ENCODE measurements at places on chromosomes 7 and 10.

DNA sequence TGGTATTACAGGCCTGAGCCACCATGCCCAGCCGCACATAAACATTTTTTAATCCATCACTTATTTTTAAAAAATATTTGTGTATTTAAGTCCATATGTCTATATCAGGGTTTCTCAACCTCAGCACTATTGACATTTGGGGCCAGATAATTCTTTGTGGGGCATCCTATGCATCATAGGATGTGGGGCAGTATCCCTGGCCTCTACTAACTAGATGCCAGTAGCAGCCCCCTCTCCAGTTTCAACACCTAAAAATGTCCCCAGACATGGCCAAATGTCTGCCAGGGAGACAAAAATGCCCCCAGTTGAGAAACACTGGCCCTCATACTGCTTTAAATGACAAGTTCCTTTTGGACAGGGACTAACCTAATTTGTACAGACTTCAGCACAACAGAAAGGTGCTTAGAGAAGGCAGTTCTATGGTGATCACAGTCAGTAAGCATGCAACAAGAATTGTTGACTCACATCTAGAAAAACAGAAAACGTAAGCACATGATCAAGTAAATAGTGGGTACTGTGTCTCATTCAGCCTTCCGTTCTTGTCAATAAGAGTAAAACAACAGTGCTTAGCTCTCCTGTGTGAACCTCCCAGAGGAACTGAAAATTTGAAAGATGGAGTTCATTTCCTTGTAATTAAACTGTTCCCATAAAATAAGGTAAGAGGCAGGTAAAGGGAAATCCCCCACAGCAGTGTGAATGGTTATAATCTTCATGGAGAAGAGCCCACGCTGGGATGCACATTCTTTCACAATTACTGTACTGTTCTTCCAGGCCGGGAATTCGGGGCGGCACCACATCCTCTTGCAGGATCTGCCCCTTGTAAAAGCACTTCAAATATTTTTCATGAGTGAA lies 17.3 kb upstream of the ADRB1 start:
- DNase-seq = no peak
- H3K27me3 ChIP-seq = peaks cover 19% of the 10 kb centered on the region
- H3K36me3 ChIP-seq = no peaks in the 10 kb centered on the region
- H3K27ac ChIP-seq = peak overlapping the region; percentile 42
- peak overlapping the region; percentile 58 for H3K4me3 ChIP-seq

DNA sequence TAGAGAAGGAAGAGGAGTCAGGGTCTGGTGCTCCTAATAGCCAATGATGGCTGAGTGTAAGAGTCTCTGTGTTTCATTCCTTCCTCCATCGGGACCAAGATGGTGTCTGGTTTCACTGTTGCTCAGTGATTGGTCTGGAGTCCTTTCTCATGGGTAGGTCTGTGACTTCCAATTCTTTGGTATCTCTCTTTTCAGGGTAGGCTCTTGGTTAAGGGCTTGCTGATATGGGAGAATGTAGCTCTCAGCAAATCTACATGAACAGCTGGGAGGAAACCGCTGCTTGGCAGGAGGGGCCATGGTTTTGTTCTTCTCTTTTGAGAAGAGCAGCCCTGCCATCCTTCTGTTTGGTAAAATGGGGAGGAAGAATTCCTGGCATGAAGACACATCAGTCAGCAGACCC lies 209.1 kb upstream of the PODXL start:
- H3K36me3 ChIP-seq = no peaks in the 10 kb centered on the region
- H3K4me1 ChIP-seq = no peaks in the 10 kb centered on the region
- H3K4me3 ChIP-seq = no peak overlapping the region
- no peak overlapping the region for H3K27ac ChIP-seq
- peaks cover 30% of the 10 kb centered on the region for H3K27me3 ChIP-seq
- no peak for DNase-seq

DNA sequence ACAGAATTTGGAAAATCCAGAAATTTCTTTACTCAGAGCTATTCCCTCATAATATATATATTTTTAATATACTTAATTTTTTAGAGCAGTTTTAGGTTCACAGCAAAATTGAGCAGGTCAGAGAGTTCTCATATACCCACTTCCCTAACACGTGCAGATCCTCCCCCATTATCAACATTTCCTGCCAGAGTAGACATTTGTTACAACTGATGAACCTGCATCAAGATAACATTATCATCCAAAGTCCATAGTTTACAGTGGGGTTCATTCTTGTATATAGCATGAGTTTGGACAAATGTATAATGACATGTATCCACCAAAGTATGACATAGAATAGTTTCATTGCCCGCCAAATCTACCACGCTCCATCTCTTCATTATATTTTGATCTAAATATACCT lies 170.0 kb downstream of the PTEN start:
- no peaks in the 10 kb centered on the region for H3K36me3 ChIP-seq
- no peak overlapping the region for H3K27ac ChIP-seq

DNA sequence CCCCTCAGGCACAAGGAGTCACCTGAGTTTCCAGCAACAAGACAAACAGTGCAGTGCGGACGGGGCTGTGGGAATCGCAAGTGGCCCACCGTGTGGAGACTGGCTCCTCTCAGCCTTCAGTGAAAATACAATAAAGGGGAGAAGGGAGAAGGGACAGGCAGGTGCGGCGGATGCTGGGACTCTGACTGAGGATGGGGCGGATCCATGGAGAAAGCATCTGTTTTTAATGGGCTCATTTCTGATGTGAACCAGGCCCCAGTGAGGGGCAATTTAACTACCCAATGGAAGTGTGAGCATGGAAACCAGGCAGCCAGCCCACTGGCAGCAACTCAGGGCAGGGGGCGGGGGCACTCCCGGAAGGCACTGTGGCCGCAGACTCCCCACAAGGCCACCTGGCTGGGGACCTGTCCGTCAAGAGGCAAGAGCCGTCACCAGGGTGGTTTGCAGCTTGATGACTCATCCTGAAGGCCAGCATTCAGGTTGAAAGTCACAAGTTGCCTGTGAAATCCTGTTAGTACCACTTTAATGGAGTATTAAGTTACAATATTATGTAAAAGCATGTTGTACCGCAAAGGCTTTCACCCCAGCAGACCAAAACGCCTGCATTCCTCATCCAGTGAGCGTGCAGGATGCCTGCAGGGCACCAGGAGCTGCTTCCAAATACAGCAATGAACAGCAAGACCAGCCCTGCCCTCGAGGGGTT lies 476.4 kb downstream of the PTPRN2 start:
- no peak for DNase-seq
- H3K4me3 ChIP-seq = no peak overlapping the region
- peaks cover 15% of the 10 kb centered on the region for H3K27me3 ChIP-seq
- no peak overlapping the region for H3K27ac ChIP-seq
- no peaks in the 10 kb centered on the region for H3K36me3 ChIP-seq

DNA sequence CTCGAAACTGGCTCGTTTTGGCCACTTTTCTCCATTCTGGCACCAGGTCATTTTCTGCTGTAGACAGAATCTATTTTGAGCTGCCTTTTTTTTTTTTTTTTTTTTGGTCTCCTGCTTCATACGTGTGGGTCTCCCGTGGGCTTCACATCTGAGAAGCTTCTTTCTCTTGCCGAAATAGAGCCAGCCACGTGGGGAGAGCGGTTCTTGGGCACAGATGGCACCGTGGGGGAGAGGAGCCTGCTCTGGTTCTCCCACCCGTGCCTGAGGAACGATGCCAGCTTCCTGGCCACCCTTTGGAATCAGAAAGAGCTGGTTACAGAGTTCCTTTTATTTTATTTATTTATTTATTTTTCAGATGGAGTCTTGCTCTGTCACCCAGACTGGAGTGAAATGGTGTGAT lies 48.7 kb upstream of the OCM2 start:
- H3K4me3 ChIP-seq = no peak overlapping the region
- no peaks in the 10 kb centered on the region for H3K4me1 ChIP-seq
- no peak for DNase-seq

- no peak overlapping the region for H3K4me3 ChIP-seq
- peaks cover 15% of the 10 kb centered on the region for H3K4me1 ChIP-seq
- no peaks in the 10 kb centered on the region for H3K27me3 ChIP-seq
- peak overlapping the region; percentile 14 for H3K27ac ChIP-seq
- DNase-seq = no peak
- H3K36me3 ChIP-seq = no peaks in the 10 kb centered on the region
Measured at GRCh38 chr7:28055161-28055544, 125.4 kb downstream of the JAZF1 start.

GRCh38 chr7:37391791-37392672 lies 56.6 kb downstream of the ELMO1 start:
- H3K36me3 ChIP-seq = no peaks in the 10 kb centered on the region
- H3K4me3 ChIP-seq = no peak overlapping the region
- peaks cover 61% of the 10 kb centered on the region for H3K4me1 ChIP-seq
- no peak for DNase-seq

DNA sequence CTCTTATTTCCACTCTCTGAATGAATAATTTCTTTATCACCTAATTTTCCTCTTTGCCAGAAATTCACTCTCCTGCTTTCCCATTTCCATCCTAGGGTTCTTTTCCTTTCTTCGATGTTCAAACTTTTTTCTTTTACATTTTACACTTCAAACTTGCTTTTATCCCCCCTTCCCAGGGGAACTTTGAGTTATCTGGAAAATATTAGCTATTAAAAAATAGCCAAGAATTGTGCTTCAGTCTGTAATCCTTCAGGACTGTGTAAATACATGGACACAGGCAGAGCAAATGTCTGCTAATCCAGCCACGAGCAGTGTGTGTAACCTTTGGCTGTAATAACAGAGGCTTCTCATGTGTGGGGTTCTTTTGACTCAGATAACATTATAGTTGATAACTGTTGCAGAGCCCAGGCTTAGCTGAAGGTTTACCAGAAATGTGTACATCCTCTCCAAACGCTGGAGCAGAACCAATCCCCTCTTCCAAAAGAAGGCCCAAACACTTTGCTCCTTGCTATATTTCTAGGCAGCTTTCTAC lies 4.6 kb downstream of the ASB4 start:
- DNase-seq = no peak
- H3K27me3 ChIP-seq = no peaks in the 10 kb centered on the region
- no peaks in the 10 kb centered on the region for H3K36me3 ChIP-seq
- H3K27ac ChIP-seq = no peak overlapping the region
- no peak overlapping the region for H3K4me3 ChIP-seq

GRCh38 chr7:149289262-149289661 lies 27.3 kb downstream of the ZNF783 start:
- H3K27ac ChIP-seq = no peak overlapping the region
- H3K4me1 ChIP-seq = peaks cover 38% of the 10 kb centered on the region
- H3K27me3 ChIP-seq = no peaks in the 10 kb centered on the region
- no peak for DNase-seq

DNA sequence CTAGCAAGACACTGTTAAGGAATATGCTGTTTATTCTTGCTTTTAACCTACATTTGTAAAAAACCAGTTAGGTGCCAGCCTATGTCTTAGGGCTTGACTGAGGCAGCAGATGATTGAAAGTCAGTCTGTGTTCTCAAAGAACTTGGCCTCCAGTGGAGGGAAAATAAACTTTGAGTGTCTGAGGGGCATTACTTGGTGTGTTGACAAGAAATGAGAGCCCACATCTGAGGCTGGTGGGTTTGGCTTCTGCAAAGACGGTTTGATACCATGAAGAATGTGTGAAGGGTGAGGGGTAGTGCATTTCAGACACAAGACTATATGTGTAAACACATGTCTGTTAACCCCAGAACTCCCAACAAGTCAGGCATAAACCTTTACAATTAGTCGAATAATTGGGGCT lies 28.5 kb downstream of the CCSER2 start:
- H3K4me3 ChIP-seq = peak overlapping the region; percentile 76
- H3K4me1 ChIP-seq = peaks cover 67% of the 10 kb centered on the region
- no peaks in the 10 kb centered on the region for H3K27me3 ChIP-seq
- peaks cover 6% of the 10 kb centered on the region for H3K36me3 ChIP-seq
- DNase-seq = peak; percentile 23

GRCh38 chr7:50273301-50273700 lies 31.2 kb upstream of the IKZF1 start:
- no peak overlapping the region for H3K27ac ChIP-seq
- peaks cover 2% of the 10 kb centered on the region for H3K36me3 ChIP-seq
- H3K4me1 ChIP-seq = peaks cover 33% of the 10 kb centered on the region
- H3K27me3 ChIP-seq = no peaks in the 10 kb centered on the region
- DNase-seq = no peak

All from effector memory CD8-positive, alpha-beta T cell (primary cell).